A375 (cell line): ENCODE measurements at places on chromosomes 3 and 15. TPM values are rescaled to one million over a fixed set of nuclear protein-coding genes. Genes with fewer than 3 reads are reported as not detected.

Gene PAQR9
- total RNA-seq, result not detected in 2 replicates

Gene DNAH1
- 6.9 and 8.1 TPM in 2 replicates for total RNA-seq

Gene PEX11A
- 3.7 and 4.8 TPM in 2 replicates for total RNA-seq

Gene MLF1
- total RNA-seq, result 15.8 and 21.4 TPM in 2 replicates

Gene CATSPER2
- total RNA-seq, result 1.1 and 2.0 TPM in 2 replicates

Gene SPINK8
- not detected in 2 replicates for total RNA-seq
